ENCODE measurements at places on chromosomes 2 and 18.

DNA sequence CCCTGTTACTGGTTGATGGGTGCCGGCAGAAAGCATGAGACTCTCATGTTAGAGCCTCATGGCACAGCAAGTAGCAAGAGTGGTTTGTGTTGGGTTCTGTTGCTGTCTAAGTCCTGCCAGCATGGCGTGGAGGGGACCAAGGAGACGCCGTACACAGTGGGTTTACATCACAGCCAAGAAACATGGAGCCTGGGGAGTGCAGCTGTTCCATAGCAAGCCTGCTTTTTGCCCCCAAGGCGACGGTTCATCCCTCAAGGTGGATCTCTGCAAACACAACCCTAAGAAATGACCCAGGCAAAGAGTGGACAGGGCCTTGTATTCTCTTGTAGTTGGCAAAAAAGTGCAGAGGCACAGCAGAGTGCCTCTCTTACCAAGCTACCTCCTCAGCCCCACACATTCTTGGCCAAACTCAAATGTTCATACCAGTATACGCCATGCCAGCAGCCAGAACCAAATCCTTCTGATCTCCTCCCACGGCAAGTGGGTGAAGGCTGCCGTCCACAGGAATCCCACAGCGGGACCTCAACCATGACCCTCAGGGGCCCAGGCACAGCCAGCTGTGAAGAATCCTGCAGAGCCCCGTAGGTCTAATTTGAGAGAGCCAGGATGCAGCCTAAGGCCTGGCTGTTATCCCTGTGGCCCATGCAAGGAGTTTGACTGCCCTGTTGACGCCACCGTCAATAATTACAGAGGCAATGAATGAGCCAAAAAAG is 19.0 kb downstream of the SNED1 start:
- no peak for DNase-seq

- DNase-seq: no peak
These were observed 831.3 kb downstream of the CPS1 start for GRCh38 chr2:211387734-211388133.

GRCh38 chr2:207734264-207734635 is 22.8 kb downstream of the CCNYL1 start:
- no peak for DNase-seq

DNA sequence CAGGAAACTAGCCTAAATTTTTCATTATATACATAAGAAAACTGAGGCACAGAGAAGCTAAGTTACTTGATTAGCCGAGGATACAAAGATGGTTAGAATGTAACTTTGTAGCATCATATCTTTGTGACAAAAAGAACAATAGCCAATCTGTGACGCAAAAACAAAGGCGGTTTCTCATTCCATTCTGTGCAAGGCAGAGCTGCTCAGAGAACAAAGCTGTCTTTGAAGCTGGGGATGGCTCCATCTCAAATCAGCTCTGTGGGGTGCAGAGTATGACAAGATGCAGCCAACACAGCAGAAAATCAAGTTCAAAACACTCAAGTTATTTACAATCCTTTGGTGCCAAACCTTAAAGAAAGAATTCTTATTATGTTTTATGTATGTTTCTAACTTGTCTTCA is 81.9 kb upstream of the VWC2L start:
- no peak for DNase-seq

GRCh38 chr2:146939991-146940685 is 904.7 kb upstream of the ACVR2A start:
- no peak for DNase-seq

DNA sequence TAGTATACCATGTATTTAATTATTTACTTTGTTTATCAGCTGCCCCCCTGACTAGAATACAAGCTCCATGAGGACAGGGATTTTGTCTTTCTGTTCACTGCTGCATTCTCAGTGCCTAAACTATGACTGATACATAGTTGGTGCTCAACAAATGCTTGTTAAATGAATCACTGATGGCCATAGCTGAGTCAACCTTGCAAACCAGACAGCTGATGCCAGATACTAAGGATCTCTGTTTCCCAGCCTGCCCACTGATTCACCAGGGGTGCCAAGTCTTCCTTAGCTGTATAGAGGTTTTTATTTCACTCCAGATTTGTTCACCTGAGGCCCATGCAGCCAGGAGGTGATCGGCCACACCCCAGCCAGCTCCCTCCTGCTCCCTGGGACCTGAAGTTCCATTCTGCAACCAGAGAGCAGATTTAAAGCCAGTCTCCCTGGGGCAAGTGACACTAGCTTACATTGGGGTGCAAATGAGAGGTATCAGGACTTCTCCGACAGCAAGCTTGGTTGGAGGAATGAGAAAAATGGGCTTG is 92.2 kb downstream of the C1QL2 start:
- DNase-seq: no peak

DNA sequence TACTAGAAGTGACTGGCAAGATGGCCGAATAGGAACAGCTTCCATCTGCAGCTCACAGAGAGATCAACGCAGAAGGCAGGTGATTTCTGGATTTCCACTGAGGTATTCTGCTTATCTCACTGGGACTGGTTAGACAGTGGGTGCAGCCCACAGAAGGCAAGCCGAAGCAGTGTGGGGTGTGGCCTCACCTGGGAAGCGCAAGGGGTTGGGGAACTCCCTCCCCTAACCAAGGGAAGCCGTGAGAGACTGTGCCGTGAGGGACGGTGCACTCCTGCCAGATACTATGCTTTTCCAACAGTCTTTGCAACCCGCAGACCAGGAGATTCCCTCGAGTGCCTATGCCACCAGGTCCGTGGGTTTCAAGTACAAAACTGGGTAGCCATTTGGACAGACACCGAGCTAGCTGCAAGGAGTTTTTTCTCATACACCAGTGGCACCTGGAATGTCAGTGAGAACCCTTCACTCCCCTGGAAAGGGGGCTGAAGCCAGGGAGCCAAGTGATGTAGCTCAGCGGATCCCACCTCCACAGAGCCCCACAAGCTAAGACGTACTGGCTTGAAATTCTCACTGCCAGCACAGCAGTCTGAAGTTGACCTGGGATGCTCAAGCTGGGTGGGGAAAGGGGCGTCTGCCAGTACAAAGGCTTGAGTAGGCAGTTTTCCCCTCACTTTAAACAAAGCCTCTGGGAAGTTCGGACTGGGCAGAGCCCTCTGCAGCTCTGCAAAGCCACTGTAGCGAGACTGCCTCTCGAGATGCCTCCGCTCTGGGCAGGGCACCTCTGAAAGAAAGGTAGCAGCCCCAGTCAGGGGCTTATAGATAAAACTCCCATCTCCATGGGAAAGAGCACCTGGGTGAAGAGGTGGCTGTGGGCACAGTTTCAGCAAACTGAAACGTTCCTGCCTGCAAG is 40.1 kb downstream of the PLEK start:
- no peak for DNase-seq

DNA sequence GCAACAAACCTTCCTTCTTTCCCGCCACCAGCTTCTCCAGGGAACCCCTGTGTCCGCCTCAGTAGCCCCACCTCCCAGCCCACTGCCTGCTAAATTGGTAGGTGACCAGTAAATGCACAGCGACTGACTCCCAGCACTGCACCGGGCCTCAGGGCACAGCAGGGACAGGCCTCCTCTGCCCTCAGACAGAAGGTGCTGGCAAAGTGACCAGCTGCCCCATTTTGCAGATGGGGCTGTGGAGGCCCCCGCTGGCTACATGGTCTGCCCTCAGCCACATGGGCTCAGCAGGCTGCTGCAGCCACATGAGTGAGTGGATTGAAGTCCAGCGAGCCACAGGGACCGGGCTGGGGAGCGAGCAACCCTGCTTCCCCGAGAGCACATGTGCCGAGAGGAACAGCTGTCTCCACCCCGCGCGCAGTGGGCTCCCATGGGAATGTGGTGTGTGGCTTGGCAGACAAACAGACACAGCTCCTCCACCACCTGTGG is 7.8 kb upstream of the NPPC start:
- no peak for DNase-seq

DNA sequence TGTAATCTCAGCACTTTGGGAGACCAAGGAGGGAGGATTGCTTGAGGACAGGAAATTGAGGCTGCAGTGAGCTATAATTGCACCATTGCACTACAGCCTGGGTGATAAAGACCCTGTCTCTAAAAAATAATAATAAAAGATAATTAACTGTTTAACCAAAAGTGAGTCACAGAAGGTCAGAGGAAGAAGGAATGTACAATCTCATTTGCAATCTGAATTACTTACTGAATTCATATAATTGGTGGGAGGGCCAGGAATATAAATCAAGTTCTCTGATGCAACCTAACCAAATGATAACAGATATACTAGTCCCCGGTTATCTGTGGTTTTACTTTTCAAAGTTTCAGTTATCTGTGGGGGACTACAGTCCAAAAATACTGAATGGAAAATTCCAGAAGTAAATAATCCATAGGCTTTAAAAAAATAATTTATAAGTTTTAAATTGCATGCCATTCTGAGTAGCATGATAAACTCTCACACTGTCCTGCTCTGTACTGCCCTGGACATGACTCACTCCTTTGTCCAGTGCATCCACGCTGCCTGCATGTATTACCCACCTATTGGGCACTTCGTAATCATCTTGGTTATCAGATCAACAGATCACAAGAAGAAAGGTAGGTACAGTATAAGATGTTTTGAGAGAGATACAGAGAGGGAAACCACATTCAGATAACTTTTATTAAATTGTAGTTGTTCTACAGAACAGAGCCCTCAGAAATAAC is 12.8 kb upstream of the MATN3 start:
- DNase-seq: no peak

DNA sequence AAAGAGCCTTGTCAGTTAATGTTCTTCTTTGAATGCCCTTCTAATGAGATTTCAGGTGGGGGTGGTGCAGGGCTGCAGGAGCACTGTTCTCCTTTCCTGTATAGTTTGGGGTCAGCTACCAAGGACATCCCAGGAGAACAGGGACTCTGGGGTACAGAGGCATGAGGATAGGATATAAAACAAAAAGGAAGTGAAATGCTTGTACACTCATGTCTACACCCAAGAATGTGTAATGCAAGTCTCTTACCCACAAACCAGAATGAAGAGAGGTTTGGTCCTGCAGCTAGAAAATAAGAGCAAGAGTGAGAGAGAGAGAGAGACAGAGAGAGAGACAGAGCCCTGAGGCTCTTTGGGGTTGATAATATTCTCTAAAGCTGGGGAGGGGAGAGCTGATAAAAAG is 151.8 kb upstream of the KCTD1 start:
- no peak for DNase-seq

- no peak for DNase-seq
These were observed 30.1 kb downstream of the IMPA2 start for GRCh38 chr18:12011199-12011956.

GRCh38 chr2:85340034-85340892 is 12.5 kb upstream of the TGOLN2 start:
- no peak for DNase-seq

DNA sequence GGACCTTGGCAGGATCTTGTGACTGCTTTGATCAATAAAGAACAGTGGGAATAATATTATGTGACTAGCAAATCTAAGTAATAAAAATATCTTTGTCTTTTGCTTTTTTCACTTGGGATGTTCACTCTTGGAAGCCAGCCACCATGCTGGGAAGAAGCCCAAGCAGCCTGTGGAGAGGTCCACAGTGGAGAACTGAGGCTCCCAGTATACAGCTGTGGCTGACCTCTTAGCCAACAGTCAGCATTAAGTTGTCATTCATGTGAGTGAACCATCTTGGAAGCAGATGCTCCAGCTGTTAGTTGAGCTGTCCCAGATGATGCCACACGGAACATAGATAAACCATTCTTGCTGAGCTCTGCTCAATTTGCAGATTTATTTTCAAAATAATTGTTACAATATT is 160.0 kb downstream of the OSR1 start:
- no peak for DNase-seq

DNA sequence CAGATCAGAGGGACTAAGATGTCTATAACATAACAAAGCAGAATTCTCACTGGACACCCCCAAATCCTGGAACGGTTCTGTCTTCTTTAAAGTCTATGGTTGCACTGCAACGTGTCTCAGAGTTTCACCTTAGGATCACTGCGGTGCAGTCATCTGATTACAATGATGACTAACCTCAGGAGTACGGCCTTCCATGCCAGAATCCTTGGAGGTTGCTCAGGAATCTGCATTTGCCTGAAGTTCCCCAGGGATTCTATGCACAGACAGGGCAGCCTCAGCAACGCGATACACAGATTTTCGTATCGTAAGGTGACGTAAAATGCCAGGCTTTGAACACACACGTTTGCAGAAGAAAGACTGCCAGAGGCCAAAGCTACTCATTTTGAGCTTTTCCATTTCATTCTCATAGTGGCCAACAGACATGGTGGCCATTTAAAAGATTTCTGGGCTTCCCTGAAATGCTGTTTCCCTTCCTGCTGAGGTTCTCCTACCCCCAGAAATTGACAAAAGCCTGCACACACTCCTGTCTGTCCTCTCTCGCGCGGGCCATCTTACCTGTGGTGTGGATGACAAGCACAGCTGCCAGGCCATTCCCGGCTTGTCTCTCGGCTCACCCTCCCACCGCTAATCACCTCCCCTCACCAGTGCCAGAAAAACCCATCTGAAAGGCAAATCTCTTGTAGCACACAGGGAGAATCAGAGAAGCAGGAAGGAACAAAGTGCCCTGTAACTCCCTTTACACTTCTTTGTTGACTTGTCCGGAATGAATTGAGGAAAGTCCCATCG is 148.8 kb downstream of the ACKR3 start:
- no peak for DNase-seq

DNA sequence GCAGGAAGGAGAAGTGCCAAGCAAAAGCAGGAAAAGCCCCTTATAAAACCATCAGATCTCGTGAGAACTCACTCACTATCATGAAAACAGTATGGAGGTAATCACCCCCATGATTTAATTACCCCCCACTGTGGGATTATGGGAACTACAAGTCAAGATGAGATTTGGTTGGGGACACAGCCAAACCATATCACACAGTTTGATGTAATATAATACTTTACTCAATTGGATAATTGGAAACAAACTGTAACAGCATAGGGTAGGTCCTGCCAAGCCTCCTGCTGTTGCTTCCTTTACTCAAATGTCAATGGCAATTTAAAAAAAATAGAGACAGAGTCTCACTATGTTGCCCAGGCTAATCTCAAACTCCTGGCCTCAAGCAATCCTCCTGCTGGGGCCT is 15.5 kb upstream of the METTL21A start:
- no peak for DNase-seq

- no peak for DNase-seq
These were observed 13.2 kb upstream of the DNAJC27 start for GRCh38 chr2:24984912-24985311.
